HEK293T (cell line): ENCODE measurements at places on chromosomes 11 and 22.

DNA sequence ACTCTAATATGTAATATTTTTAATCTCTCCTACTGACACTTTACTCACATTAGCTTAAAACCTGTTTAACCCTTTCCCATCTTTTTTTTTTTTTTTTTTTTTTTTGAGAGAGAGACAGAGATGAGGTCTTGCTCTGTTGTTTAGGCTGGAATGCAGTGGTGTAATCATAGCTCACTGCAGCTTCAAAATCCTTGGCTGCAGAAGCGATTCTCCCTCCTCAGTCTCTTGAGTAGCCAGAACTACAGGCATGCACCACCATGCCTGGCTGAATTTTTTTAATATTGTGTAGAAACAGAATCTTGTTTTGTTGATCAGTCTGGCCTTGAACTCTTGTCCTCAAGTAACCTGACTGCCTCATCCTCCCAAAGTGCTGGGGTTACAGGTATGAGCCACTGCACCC, 37.3 kb downstream of the PAMR1 start:
- no peak for DNase-seq

DNA sequence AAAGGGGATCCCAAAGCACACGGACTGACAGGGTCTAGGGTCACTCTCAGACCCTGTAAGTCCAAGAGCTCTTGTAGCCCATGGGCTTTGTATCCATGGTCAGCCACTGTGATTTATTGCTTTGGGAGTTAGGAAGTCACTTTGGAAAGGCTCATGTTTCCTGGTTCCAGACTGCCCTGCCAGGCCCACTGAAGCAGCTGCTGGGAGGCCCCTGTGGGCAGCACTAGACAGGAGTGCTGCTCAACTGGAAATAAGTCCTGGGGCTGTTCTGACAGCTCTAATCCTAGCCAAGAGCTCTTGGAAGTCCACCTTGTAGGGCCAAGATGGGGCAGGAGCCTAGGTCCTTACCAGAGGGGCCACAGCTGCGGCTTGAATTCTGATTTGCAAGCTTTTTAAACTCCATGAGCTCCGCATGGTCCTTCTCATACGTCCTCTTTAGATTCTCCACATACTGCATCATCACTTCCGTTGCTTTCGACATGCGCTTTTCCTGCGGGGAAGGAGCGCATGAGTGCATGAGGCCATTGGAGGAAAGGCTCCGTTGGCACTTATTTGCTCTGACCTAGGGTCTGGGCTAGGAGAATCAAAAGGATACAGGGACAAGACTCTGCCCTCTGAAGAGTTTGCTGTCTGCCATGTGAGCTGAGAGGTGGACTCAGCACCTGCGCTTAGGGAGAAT, 32.2 kb upstream of the LYVE1 start:
- no peak for DNase-seq

- no peak for DNase-seq
Measured at GRCh38 chr11:2002042-2002776, 4.6 kb upstream of the H19 start.

GRCh38 chr11:78350646-78351165, 66.9 kb downstream of the GAB2 start:
- no peak for DNase-seq

DNA sequence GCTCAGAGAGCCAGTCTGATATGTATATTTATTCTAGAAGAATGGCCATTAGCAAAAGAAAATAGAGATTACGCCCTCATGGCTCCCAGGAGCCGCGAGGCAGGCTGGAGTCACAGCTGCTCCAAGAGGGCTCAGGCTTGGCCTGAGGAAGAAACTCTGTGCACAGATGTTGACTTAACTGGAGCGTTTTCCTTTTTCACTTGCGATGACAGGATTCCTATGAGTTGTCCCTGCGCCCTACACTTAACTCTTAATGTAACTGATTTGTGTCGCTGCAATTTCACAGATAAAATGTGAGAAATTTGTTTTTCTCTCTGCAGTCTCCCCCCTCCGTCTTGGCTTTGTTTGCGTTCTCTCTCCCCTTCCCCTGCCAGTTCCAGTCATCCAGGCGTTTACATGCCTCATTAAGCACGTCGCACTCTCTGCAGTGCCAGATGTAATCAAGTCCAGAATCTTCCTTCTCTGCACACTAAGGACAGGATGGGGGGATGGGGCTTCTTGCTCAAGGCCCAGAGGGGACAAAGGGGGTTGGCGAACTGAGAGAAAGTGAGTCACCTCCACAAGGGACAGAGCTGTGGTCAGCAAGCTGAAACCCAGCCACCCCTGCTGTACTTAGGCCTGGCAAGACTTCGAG, 1060.1 kb downstream of the NTM start:
- DNase-seq: no peak

DNA sequence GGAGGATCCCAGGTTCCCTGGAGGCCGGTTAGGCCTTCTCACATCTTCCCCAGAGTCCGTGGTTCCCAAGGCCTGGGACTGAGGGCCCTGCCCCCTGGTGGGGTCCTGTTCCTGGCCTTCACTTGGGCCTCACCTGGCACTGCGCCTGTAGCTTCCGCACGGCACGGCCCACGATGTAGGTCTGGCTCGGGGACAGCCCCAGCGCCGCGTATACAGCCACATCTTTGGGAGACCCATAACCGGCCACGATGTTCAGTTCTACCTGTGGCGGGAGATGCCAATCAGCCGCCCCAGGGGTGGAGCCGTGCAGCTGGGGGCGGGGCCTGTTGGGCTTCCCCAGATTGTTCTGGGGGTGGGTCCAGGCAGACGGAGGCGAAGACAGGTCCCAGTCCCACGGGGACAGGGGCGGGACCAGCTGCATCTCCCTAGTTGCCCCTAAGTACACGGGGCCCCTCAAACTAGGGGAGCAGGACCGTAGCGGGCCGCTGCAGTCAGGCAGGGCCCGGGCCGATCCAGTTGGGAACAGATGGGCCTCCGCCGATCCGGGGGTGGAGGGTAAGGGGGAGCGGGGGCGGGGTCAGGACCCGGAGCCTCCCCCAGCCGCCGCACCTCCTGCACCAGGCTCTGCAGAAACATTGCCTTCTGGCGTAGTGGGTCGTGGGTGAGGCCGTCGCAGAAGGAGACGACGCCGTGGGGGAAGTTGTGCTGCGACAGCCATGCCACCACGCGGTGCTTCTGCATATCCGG, 10.1 kb downstream of the AIP start:
- no peak for DNase-seq

GRCh38 chr11:21572210-21572609, 620.7 kb upstream of the ANO5 start:
- no peak for DNase-seq

- no peak for DNase-seq
Measured at GRCh38 chr22:20147237-20147988, 3.4 kb downstream of the CCDC188 start.

DNA sequence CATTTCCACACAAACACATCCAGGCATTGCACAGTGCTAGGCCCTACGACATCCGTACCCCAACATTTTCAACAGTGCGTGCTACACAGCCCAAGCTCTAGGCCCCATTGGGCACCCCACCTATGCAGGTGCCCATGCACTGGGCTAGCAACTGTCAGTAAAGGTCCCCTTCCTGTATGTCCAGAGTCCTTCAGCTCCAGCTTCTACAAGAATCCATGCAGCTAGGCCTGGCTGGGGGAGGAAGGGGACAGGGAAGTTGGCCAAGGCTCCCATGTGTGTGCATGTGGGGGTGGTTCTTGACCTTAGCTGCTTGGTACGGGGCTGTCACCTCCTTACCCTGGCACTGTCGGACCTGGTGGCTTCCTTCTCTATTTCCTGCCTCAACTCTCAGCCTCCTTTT, 1.3 kb downstream of the B3GAT1 start:
- DNase-seq: no peak

GRCh38 chr22:28005513-28005912, 86.5 kb upstream of the PITPNB start:
- no peak for DNase-seq

DNA sequence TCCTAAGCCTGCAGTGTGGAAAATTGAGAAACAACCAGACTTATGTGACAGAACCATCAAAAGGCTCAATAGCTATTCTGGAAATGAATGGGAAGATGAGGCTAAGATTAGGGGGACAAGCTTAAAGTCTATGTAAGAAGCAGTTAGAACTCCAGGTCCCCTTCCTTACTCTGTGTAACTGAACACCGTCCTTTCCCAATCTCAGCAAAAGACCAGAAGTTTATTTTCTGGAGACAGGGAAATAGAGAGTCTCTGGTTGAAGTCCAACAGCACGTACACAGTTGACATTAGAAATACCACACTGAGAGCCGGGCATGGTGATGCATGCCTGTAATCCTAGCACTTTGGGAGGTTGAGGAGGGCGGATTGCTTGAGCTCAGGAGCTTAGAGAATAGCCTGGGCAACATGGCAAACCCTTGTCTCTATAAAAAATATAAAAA, 93.9 kb downstream of the CD44 start:
- no peak for DNase-seq

- no peak for DNase-seq
Measured at GRCh38 chr22:36257948-36258670, 5.2 kb downstream of the APOL1 start.
